ENCODE measurements at places on chromosomes 2 and 18. TPM values are rescaled to one million over a fixed set of nuclear protein-coding genes. Genes with fewer than 3 reads are reported as not detected.
A peak's percentile ranks its signal among the peaks of the same experiment; 100 is the strongest.

GRCh38 chr18:74949611-74950010 lies 259.3 kb downstream of the PTGR3 start:
- no peak overlapping the region for H3K27ac ChIP-seq
- no peaks in the 10 kb centered on the region for H3K36me3 ChIP-seq
- no peak for DNase-seq
- no peak overlapping the region for H3K4me3 ChIP-seq

DNA sequence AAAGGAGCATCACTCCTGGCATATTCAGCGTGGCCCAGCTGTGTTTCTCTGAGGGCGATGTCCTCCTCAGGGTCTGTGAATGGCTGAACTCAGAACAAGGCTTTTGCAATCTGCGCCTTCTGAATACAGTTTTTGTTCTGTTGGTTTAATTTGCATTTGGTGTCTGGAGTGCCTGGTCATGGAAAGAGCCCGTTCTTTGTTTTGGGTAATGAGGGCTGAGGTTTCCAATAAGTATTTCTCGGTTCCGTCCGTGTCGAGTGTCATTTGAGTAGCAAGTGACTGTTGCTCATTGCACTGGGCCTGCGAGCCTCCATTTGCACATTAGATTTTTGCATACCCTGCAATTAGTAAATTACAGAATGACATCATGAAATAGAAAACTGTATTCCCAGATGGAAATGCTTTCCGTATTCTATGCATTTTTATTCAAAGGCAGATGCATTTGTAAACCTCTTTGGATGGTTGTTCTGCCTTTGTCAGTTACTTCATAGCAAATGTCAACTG lies 57.3 kb downstream of the NEDD4L start:
- no peaks in the 10 kb centered on the region for H3K27me3 ChIP-seq
- no peaks in the 10 kb centered on the region for H3K36me3 ChIP-seq
- no peak for DNase-seq
- H3K4me1 ChIP-seq: peaks cover 10% of the 10 kb centered on the region

GRCh38 chr2:165698444-165698884 lies 95.6 kb downstream of the GALNT3 start:
- no peaks in the 10 kb centered on the region for H3K36me3 ChIP-seq
- H3K4me1 ChIP-seq: no peaks in the 10 kb centered on the region
- no peak overlapping the region for H3K27ac ChIP-seq
- no peak overlapping the region for H3K4me3 ChIP-seq
- H3K27me3 ChIP-seq: no peaks in the 10 kb centered on the region
- peak; percentile 66 for DNase-seq

The GNLY gene
- not detected for polyA plus RNA-seq
